Suprapubic skin (tissue), 4 donors: ENCODE measurements at places on chromosomes 11 and 22. TPM values are rescaled to one million over a fixed set of nuclear protein-coding genes. Genes with fewer than 3 reads are reported as not detected.

C11orf16 gene
- total RNA-seq: not detected

LIF gene
- 7.3 TPM for total RNA-seq

DNA sequence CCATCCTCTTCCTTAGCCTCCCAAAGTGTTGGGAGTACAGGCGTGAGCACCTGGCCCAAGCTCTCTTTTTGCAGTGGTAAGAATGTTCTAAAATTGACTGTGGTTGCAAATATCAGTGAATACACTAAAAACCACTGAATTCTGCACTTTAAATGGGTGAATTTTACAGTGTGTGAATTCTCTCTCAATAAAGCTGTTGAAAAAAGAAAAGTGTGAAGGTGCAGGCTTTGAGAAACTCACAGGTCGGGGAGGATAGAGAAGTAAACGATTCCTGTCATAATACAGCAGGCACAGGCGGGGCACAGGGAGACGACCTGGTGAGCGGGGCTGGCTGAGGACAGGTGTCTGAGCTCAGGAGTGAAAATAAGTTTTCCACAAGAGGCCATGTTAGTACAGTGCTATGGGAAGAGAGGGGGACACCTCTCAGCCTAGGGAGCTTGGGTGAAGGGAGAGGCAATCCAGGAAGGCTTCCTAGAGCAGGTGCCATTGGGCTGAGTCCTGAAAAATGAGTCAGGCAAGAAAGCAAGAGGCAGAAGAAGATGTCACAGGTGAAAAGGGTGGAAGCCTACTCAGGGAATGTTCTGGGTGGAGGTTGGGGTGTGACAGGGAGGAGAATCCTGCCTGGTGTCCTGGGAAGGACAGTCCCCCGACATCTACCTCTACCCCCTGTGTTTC lies 26.1 kb downstream of the LIF start:
- H3K27ac ChIP-seq: no peak overlapping the region
- peaks cover 4% of the 10 kb centered on the region for H3K27me3 ChIP-seq
- H3K4me3 ChIP-seq: no peak overlapping the region
- DNase-seq: no peak
- H3K4me1 ChIP-seq: peaks cover 15% of the 10 kb centered on the region

DNA sequence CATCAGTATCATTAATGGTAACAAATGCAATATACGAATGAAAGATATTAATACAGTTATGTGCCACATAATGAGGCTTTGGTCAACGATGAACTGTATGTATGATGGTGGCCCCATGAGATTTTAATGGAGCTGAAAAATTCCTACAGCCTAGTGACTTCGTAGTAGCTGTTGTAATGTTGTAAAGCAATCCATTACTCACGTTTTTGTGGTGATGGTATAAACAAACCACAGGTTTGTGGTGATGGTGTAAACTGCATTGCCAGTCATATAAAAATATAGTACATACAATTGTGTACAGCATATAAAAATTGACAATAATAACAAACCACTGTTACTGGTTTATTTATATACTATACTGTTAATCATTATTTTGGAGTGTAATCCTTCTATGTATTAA lies 27.4 kb upstream of the GRIA4 start:
- no peak overlapping the region for H3K4me3 ChIP-seq
- no peaks in the 10 kb centered on the region for H3K4me1 ChIP-seq
- H3K27me3 ChIP-seq: no peaks in the 10 kb centered on the region
- H3K27ac ChIP-seq: no peak overlapping the region

- H3K4me1 ChIP-seq: peaks cover 31% of the 10 kb centered on the region
- no peaks in the 10 kb centered on the region for H3K27me3 ChIP-seq
- no peak overlapping the region for H3K27ac ChIP-seq
- no peaks in the 10 kb centered on the region for H3K36me3 ChIP-seq
- no peak overlapping the region for H3K4me3 ChIP-seq
- DNase-seq: no peak
These were observed 40.7 kb upstream of the POU2AF1 start for GRCh38 chr11:111419641-111420327.

GRCh38 chr11:116984589-116984988 lies 113.6 kb downstream of the SIK3 start:
- no peak for DNase-seq
- H3K4me3 ChIP-seq: no peak overlapping the region
- H3K36me3 ChIP-seq: no peaks in the 10 kb centered on the region
- H3K4me1 ChIP-seq: peaks cover 52% of the 10 kb centered on the region
- no peaks in the 10 kb centered on the region for H3K27me3 ChIP-seq

GRCh38 chr11:28176351-28176750 lies 68.2 kb downstream of the METTL15 start:
- H3K27ac ChIP-seq: no peak overlapping the region
- H3K36me3 ChIP-seq: peaks cover 14% of the 10 kb centered on the region
- H3K27me3 ChIP-seq: no peaks in the 10 kb centered on the region
